ENCODE measurements at places on chromosomes 16 and 17.

GRCh38 chr17:38617967-38618760 lies 12.4 kb upstream of the SRCIN1 start:
- DNase-seq = no peak

- DNase-seq = no peak
Measured at GRCh38 chr16:72783716-72784318, 264.1 kb downstream of the ZFHX3 start.

- no peak for DNase-seq
Measured at GRCh38 chr16:69073181-69073702, 32.2 kb upstream of the HAS3 start.

DNA sequence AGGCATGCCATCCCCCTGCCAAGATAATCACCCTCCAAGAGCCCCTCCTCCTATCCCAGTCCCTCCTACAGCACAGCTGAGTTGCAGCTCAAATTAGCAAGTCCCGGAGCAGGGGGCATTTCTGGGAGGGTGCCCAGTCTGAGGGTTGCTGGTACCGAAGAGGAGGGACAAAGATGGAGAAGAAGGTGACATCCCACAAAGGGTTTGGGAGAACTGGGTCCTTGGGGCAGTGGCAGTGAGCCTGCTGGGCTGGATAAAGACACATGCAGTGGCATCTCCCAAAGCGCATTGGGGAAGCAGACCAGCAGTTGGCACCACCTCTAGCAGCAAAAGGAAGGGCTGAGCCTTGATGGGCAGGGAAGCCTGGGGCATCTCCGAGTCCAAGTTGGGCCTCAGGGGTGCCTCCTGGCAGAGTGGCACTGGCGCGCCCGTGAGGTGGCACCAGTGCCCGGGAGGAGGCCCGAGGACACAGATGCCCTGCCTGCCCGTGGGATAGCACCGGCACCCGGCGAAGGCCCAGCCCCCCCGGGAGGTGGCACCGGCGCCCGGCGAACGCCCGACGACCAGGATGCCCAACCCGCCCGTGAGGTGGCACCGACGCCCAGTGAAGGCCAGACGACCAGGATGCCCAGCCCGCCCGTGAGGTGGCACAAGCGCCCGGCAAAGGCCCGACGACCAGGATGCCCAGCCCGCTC lies 622 bp downstream of the TOM1L2 start:
- DNase-seq = no peak

DNA sequence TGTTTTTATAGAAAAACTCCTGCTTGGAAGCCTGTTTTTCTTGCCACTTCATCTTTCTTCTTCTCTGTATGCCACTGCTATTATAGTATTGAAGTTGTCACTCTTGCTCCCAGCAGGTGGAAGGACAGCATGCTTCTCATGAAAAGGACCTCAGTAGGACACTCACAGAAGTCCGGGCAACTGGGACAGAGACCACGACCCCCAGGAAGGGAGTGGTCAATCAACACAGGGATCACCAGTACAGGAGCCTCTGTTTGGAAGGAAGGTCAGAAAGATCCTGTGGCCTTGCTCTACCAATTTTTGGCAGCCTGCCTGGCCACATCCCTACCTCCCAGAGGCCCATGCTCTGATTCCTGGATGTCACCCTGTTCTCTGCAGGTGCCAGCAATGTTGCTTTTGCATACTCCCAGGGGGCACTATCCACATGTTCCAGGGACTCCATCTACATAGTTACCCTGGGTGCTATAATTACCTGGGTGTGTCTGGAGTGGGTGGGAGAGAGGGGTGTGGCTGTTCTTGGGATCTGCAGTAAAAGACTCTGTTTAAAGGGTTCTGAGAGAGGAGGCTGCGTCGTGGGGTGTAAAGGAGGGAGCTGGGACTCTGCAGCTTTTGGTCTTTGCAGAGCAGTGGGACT lies 13.7 kb upstream of the AKAP10 start:
- DNase-seq = no peak

DNA sequence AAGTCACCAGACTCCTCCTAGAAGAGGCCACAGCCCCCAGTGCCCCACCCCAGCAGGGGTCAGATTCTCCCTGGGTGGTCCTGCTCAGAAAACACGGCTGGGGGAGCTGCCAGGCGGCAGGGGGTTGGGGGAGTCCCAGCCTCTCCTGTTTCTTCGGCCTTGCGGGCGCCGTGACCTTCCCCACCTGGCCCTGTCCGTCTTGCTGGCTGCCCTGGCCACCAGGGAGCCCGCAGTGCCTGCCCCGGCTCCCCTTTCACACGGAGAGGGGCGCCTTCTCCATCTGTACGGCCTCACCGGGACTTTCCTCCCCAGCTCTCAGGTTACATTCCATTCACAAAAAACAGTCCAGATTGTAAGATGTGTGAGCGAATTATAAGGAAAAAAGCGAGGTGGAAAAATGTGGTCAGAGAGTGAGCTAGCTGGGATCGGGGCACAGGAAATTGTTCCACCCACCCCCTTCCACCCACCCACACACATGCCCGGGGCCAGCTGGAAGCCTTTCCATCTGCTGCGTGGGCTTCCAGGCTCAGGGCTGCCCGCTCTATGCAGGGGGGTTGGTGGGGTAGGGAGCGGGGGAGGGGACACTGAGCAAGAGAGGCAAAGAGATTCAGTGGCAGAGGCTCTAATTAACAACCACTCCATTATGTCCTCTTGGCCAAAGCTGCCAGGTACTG lies 14.6 kb upstream of the CIBAR2 start:
- DNase-seq = no peak

GRCh38 chr17:59381716-59382570 lies 50.5 kb downstream of the YPEL2 start:
- DNase-seq = no peak
